A549 treated with Mapracorat at 1 μM for 4 hours (cell line): ENCODE measurements at places on chromosomes 12 and 14. TPM values are rescaled to one million over a fixed set of nuclear protein-coding genes. Genes with fewer than 3 reads are reported as not detected.

VRTN gene
- total RNA-seq = not detected in 5 replicates

ACRBP gene
- 0.08 to 0.40 TPM (median 0.15 TPM) in 3 of 5 replicates, not detected in the others for total RNA-seq

TAS2R30 gene
- total RNA-seq = not detected in 5 replicates

OTOGL gene
- not detected in 5 replicates for total RNA-seq

CIDEB gene
- total RNA-seq = 0.08 to 0.24 TPM (median 0.17 TPM) in 5 replicates

HOXC12 gene
- total RNA-seq = not detected in 5 replicates
